ENCODE measurements at places on chromosomes 11 and 22.

GRCh38 chr11:1481861-1482441 is 4.6 kb downstream of the MOB2 start:
- DNase-seq: no peak

- DNase-seq: no peak
Measured at GRCh38 chr11:69486773-69487291, 5.4 kb downstream of the LINC01488 start.

DNA sequence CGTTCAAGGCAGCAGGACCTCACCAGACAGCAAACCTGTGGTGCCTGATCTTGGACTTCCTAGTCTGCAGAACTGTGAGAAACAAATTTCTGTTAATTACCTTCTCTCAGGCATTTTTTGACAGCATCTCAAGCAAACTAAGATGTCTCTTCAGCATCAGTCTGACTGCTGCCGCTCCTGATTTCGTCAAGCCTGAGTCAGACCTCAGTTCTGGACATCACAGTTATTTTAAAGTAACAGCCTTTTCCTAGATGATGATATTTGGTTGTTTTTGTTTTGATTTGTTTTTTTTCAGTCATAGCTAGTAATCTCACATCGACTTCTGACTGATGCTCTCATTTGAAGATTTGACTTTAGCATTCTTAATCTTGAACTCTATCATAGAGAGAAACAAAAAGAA is 71.9 kb downstream of the BLID start:
- DNase-seq: no peak

- DNase-seq: no peak
Measured at GRCh38 chr11:117834068-117834810, 9.7 kb upstream of the FXYD2 start.

DNA sequence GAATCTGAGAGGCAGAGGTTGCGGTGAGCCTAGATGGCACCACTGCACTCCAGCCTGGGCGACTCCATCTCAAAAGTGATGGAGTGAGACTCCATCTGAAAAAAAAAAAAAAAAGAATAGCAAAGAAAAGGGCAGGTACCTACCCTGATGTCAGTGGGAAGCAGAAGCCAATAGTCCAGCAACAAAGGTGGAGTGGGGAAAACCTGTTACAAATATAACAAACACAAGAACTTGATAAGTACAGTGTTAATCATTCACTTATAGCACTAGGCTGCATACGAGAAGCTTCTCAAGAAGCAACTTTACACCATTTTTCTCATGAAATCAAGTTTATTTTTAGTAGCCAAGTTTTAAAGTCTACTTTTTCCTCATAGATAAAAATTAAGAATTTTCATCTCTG is 62.5 kb upstream of the YWHAH start:
- no peak for DNase-seq

Data from stimulated activated CD4-positive, alpha-beta T cell treated with anti-CD3 and anti-CD28 coated beads, TNF-alpha, amount 100 ng/mL, for 48 hours (primary cell).